ENCODE measurements at places on chromosomes 4 and X. TPM values are rescaled to one million over a fixed set of nuclear protein-coding genes. Genes with fewer than 3 reads are reported as not detected.

Gene ADH1C
- not detected for total RNA-seq

DNA sequence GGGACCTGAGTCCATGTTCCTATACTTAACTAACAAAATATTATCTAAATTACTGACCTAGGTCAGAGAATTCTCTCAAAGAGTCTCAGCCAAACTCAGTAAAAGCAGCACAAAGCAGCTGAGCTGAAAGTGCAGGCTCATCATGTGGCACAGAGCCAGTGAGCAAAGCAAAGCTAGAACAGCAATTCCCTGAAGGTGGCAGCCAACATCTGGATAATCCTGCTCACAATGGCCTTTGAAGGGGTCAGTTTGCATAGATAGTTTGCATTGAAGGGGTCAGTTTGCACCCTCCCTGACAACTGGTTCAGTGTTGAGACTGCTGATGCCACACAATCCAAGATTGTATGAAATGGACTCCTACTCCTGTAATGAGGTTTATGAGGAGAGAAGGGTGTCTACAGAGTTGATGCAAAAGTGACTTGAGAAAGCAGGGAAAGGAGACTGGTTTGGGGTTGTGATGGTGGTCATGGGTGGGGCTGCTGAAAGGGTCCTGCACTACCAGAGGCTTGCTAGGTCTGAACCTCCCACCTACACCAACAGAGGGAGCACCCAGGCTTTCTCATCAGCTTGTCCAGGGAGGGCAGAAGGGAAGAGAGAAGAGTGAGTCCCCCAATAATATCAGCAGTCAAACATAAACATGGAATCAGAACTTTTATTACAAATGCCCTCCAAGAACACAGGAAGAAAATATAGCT lies 39.7 kb downstream of the TRIM61 start:
- H3K4me1 ChIP-seq: no peaks in the 10 kb centered on the region
- H3K27ac ChIP-seq: no peak overlapping the region
- H3K4me3 ChIP-seq: no peak overlapping the region

- H3K27me3 ChIP-seq: peaks cover 6% of the 10 kb centered on the region
- H3K4me1 ChIP-seq: no peaks in the 10 kb centered on the region
- H3K27ac ChIP-seq: no peak overlapping the region
- no peaks in the 10 kb centered on the region for H3K36me3 ChIP-seq
- no peak for DNase-seq
- no peak overlapping the region for H3K4me3 ChIP-seq
Observed at GRCh38 chrX:115251458-115252233, 17.8 kb upstream of the LRCH2 start.

Gene CYP2U1
- total RNA-seq: 4.3 TPM

GRCh38 chr4:84846985-84847384 lies 119.5 kb downstream of the WDFY3 start:
- no peaks in the 10 kb centered on the region for H3K27me3 ChIP-seq
- H3K4me3 ChIP-seq: no peak overlapping the region
- H3K27ac ChIP-seq: no peak overlapping the region
- no peaks in the 10 kb centered on the region for H3K4me1 ChIP-seq
- DNase-seq: no peak
- H3K36me3 ChIP-seq: no peaks in the 10 kb centered on the region

DNA sequence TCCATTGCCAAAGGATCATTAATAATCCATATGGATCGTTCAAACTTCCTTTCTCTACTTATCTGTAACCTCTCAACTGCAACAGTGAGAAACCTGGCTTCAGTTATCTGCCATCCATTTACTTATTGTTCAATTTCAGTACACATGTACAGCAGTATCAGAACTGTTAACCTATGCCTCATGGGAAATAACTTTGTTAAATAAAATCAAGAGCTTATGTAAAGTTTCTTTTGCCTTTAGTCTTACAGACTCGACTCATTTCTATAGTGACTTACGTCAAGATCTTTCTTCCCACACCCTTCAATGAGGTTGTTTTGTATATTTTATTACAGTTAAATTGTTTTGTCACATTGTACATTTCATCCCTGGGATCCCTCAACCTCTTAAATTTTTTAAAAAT lies 11.4 kb downstream of the UBQLN2 start:
- peak overlapping the region; percentile 46 for H3K27ac ChIP-seq
- H3K4me1 ChIP-seq: peaks cover 32% of the 10 kb centered on the region
- no peak for DNase-seq
- H3K36me3 ChIP-seq: peaks cover 14% of the 10 kb centered on the region
- no peaks in the 10 kb centered on the region for H3K27me3 ChIP-seq

Gene TCEAL2
- not detected for total RNA-seq

Gene BEX5
- 1.8 TPM for total RNA-seq

Gene GAGE12E
- not detected for total RNA-seq

- H3K36me3 ChIP-seq: no peaks in the 10 kb centered on the region
- peaks cover 23% of the 10 kb centered on the region for H3K27me3 ChIP-seq
- no peak overlapping the region for H3K27ac ChIP-seq
- no peak overlapping the region for H3K4me3 ChIP-seq
Observed at GRCh38 chr4:155956461-155956860, 2.8 kb upstream of the CTSO start.

DNA sequence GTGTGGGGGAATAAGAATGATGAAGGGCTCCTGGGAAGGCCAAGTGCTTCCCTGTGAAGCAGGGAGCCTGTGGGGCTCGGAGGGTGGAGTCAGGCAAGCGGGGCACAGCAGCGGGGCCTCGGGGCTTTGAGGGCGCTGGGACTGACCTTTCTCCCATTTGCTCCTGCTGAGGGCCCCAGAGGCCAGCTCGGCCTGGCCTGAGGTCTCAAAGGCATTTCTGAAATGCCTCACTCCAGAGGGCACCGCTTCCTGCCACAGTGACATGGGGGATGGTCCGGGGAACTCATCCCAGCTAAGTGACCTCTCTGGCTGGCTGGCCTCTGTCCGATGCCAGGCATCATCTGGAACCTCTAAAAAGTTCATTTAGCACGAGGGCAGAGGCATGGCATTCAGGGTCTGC lies 98.8 kb upstream of the STX18 start:
- no peak overlapping the region for H3K27ac ChIP-seq
- no peaks in the 10 kb centered on the region for H3K27me3 ChIP-seq
- H3K36me3 ChIP-seq: no peaks in the 10 kb centered on the region
- DNase-seq: no peak
- no peak overlapping the region for H3K4me3 ChIP-seq

DNA sequence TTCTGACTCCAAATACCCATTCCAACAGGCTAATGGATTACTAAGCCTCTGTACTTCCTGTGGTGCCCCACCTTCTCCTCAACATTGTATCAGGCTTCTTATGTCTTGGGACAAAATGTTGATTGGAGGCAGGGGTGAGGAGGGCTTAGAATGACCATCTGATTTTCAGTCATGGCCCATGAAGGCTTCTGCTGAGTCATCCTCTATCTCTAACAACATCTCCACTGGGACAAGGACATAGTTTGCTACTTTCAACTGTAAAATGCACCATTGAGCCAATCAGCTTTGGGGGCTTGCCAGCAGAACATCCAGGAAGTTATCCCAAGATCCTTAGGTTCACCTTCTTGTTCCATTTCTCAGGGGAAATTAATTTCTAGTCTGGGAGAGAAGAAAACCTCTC lies 29.5 kb downstream of the MAGEB17 start:
- H3K27me3 ChIP-seq: peaks cover 19% of the 10 kb centered on the region
- H3K27ac ChIP-seq: no peak overlapping the region
- no peak overlapping the region for H3K4me3 ChIP-seq
- no peak for DNase-seq
- no peaks in the 10 kb centered on the region for H3K4me1 ChIP-seq
- no peaks in the 10 kb centered on the region for H3K36me3 ChIP-seq

GRCh38 chrX:9336456-9336855 lies 128.4 kb upstream of the TBL1X start:
- peaks cover 36% of the 10 kb centered on the region for H3K4me1 ChIP-seq
- peak overlapping the region; percentile 8 for H3K4me3 ChIP-seq
- no peak overlapping the region for H3K27ac ChIP-seq

GRCh38 chr4:11487868-11488544 lies 59.3 kb upstream of the HS3ST1 start:
- no peak for DNase-seq
- peaks cover 4% of the 10 kb centered on the region for H3K36me3 ChIP-seq
- H3K27me3 ChIP-seq: no peaks in the 10 kb centered on the region
- H3K4me1 ChIP-seq: peaks cover 33% of the 10 kb centered on the region
- no peak overlapping the region for H3K27ac ChIP-seq

DNA sequence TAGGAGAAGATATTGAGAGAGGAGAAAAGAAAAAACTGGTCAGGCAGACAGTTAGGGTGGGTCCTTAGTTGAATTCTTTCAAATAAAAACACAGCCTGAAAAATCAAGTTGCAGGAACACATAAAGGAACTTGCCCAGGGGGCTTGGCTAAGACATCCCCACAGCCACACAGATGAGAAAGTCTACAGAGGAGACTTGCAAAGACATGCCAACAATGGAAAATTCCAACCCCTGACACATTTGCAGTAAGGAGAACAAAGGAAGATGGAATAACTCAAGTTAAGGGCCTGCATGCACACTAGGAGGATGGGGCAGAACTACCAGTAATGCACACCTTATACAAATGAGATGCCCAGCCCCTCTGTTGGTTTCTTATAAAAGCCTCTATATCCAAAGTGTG lies 197.6 kb downstream of the CPXCR1 start:
- no peaks in the 10 kb centered on the region for H3K36me3 ChIP-seq
- no peak for DNase-seq
- no peak overlapping the region for H3K4me3 ChIP-seq

- H3K4me1 ChIP-seq: peaks cover 16% of the 10 kb centered on the region
- no peak overlapping the region for H3K27ac ChIP-seq
- DNase-seq: no peak
- no peaks in the 10 kb centered on the region for H3K27me3 ChIP-seq
Observed at GRCh38 chr4:150722908-150723362, 141.0 kb downstream of the MAB21L2 start.

Gene MAGEA1
- not detected for total RNA-seq

Gene GYPE
- total RNA-seq: 0.50 TPM

DNA sequence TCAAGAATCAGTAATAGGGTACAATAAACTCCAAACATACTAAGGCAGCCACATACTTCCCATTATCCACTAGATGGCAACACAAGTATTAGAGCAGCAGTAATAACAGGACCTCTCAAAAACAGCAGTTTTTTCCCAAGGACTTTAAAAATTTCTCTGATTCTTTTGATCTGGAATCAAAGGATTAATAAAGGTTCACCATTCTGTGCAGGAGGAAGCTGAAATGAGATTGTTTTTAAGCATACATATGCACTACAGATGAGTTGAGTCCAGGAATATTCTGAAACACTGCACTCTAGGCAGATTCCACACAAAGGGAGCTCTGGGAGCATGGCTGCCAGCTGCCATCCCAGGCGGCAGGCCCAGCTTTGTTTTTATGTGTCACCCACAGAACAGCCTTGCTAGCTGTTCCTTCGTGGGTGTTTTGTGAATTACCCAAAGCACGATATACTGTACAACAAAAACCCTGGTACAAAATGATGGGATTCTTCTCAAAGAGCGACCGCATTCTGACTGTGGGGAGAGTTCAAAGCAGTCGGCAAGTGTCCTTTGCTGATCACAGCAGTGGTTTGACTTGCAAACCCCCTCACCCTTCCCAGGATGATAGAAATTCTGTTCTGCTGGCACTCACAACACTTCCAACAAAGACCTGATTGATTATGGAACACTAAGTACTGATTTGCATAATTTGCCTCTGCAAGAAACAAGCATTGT lies 61.0 kb downstream of the STX18 start:
- H3K27ac ChIP-seq: no peak overlapping the region
- no peaks in the 10 kb centered on the region for H3K36me3 ChIP-seq
- peaks cover 17% of the 10 kb centered on the region for H3K4me1 ChIP-seq
- DNase-seq: no peak
- H3K27me3 ChIP-seq: no peaks in the 10 kb centered on the region

- no peaks in the 10 kb centered on the region for H3K27me3 ChIP-seq
- no peak overlapping the region for H3K4me3 ChIP-seq
- peaks cover 4% of the 10 kb centered on the region for H3K36me3 ChIP-seq
- H3K27ac ChIP-seq: no peak overlapping the region
- peaks cover 20% of the 10 kb centered on the region for H3K4me1 ChIP-seq
- DNase-seq: peak; percentile 57
Observed at GRCh38 chrX:153909024-153909979, 4.8 kb downstream of the AVPR2 start.

DNA sequence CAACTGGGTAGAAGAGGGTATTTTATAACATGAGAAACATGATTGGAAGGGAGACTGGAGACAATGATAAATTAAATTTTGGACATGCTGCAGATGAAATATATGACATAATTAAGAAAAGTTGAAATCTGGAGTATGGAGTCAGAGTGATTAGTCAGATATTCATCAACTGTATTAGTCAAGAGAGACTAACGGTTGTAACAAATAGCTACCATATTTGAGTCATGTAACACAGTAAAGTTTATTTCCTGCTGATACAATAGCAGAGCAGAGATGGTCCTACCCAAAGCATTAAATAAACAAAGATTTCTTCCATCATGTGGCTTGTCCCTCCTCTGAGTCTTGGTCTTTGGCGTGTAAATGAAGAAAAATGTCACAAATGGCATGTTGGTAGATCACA lies 321.3 kb downstream of the GALNTL6 start:
- H3K27ac ChIP-seq: no peak overlapping the region
- DNase-seq: no peak
- no peak overlapping the region for H3K4me3 ChIP-seq
- H3K4me1 ChIP-seq: no peaks in the 10 kb centered on the region
- H3K27me3 ChIP-seq: no peaks in the 10 kb centered on the region

DNA sequence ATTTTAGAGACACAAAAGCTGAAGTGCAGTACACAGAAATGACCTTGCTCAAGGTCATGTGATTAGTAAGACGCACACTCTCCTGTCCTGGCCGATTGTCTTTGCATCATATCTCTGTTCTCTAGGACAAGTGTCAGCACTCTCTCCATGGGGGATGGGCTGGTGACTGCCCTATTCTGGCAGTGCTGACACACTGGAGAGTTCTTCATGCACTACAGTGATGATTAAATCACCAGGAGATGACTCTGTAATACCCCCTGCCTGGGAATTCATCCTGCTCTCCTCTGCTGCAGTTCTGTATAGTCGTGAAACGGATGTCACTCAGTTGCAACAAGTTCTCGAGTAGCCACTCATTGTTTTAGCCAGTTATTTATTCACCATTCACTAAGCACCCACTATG lies 5.3 kb upstream of the SHISA3 start:
- no peak overlapping the region for H3K27ac ChIP-seq
- no peaks in the 10 kb centered on the region for H3K36me3 ChIP-seq
- H3K4me3 ChIP-seq: no peak overlapping the region

Gene TBC1D8B
- 0.31 TPM for total RNA-seq

GRCh38 chrX:104112326-104112951 lies at the start of gene ZCCHC18:
Gene ZCCHC18 (plus strand): TSS chrX:104112523. CDS start chrX:104114112, 1,589 bp downstream.
- H3K27ac ChIP-seq: peak within 1 kb of the TSS; percentile 82
- H3K27me3 ChIP-seq: no peaks in the 10 kb centered on the region
- DNase-seq: peak; percentile 67
- peak within 1 kb of the TSS; percentile 90 for H3K4me3 ChIP-seq
- H3K36me3 ChIP-seq: no peaks in the 10 kb centered on the region
- peaks cover 38% of the 10 kb centered on the region for H3K4me1 ChIP-seq

Gene HMX1
- not detected for total RNA-seq

All from natural killer cell treated with Interleukin-12 subunit alpha and Interleukin-12 subunit beta and Interleukin-15 and Interleukin-18, amount 100 ng/mL, for 72 hours (primary cell).